ENCODE measurements at places on chromosomes 3 and 15.

GRCh38 chr15:64775551-64776401 is at the start of gene RBPMS2:
Gene RBPMS2 (minus strand): TSS chr15:64775589. CDS start chr15:64775319, 270 bp downstream.
- DNase-seq: no peak

- DNase-seq: no peak
Measured at GRCh38 chr3:170792471-170792870, 77.5 kb downstream of the RPL22L1 start.

- no peak for DNase-seq
Measured at GRCh38 chr15:59814409-59814808, 125.3 kb upstream of the BNIP2 start.

GRCh38 chr3:37833302-37834186 is 28.1 kb upstream of the CTDSPL start:
- no peak for DNase-seq
